ENCODE measurements at places on chromosomes 7 and 10.
A peak's percentile ranks its signal among the peaks of the same experiment; 100 is the strongest.

DNA sequence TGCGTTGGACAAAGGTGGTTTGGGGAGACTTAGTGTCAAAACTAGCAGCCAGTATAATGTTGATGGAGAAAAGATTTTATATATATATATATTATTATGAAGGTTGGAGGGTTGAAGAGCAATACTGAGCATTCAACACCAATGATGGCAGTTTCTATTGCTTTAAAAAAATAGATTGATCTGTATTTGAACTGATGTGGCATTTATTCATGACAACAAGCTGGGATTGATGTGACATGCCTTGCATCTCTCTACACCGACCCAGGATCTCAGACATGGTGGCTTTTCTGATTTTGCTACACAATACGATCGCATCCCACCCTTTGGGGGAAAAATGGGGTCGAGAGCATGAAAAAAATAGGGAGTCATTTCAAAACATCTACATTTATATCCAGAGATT is 175.4 kb downstream of the POU6F2 start:
- DNase-seq: no peak

GRCh38 chr10:52627279-52627678 is 145.3 kb downstream of the MBL2 start:
- DNase-seq: no peak

- no peak for DNase-seq
Measured at GRCh38 chr10:46536781-46537180, 19.7 kb downstream of the GPRIN2 start.

DNA sequence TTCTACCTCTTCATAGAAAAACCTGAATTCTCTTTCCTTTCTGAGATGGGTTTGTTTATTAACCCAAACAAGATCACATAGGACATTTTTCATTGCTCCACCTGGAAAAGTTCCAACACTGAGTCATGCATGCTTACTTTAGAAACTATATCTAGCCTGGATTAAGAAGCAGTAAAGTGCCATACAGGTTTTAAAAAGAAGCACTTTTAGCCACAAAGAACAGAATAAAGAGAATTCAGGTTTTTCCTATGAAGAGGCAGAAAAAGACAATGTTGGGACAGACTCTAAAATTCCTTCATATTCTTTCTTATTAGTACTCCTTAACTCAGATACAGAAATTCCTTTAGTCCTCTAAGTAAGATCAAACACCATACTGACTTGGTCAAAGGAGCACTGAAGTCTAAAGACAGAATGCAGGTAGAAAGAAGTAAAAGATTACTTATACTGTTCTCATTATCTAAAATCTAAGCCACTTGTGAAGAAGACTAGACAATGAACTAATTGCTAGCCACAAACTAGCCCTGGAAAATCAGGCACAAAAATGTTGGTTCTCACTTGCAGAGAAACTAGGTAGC is 241.3 kb downstream of the ANK3 start:
- DNase-seq: no peak

DNA sequence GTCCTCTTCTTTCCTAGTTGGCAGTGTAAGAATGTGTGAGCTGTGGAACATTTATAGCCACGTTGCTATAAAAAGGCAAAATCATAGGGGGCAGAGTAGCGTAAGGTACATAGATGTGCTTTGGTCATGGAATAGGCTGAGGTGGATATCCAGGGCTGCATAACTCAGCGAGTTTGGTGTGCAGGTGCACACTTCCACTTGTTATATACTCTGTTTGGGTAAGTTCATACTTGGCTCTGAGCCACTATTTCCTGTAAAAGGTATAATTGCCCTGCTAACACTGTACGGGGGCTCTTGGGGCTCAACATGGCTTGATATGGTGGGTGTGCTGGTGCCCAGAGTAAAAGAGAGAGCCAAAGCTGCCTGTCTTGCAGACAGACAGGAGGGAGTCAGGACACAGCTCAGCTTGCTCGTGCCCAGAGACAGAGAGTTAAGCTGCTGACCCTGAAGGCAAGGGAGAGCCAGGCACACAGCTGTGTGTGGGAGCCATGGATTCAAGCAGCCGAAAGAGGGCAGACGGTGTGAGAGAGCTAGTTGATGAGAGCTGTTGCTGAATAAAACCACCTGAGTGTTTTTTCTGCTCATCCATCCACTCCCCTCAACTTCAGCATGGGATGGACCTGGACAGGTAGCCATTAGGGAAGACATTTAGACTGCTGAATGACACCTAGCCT is 126.7 kb downstream of the DKK1 start:
- no peak for DNase-seq

GRCh38 chr10:73997461-73997786 is 492 bp upstream of the VCL start:
- peak; percentile 53 for DNase-seq

DNA sequence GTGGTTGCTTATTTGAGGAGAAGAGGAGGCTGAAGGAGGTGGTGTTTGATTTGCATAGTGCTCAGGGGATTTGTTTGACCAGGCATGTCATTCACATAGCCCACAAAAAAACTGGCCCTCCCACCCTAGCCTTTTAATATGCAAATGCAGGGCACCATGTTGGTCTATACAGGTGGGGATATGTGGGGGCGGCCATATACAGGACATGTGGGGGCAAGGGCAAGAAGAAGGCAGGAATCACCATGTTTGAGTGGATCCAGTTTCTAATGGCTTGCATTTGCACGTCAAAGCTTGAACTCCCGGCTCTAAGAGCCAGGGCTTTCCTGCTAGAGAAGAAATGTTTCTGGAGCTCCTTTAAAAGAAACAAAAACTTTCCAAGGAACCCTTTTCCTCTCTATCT is 541.0 kb downstream of the ZWINT start:
- DNase-seq: no peak

DNA sequence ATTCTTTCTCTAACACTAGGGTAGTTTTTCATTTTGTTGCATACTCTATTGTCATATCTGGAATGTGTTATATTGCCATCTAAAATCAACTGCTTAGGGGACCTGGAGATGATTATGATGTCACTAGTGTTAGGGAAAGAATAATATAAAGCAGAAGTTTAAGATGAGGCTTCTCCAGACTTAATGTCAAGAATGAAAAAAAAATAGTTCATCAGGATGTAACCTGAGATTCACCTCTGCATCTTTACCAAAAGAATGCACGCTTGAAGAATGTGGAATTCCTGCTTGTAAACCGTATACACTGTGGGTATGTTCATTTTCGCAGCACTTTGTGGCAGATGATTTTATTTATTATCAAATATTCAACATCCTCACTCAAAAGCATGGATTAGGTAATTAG is 184.6 kb downstream of the ST7 start:
- no peak for DNase-seq

DNA sequence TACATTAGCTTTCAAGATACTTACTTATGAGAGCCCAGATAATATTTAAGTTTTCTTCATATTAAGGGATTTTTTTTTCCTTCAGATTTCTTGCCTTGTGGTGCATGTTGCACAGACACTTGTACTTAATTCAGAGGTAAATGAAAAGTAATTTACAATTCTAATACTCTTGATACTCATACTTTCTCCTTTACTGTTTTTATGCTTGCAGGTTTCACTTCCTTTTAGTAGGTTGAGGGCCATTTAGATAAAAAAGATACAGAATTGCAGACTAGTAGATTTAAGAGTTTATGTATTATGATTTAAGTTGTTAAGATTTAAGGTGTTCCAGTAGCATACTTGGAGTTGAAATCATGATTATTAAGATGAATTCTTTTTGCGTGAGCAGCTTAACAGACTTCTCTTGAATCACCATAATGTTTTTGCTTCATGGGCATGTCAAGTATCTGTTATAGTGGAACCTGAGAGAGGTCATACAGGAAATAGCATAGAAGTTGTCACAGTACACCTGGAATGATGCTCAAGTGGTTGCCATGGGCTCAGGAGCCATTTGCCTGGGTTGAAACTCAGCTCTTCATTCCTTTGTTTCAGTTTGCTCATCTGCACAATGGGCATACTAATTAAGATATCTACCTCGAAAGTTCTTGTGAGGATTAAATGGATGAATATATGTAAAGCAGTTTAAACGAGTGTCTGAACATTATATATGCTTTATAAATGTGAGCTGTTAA is 174.8 kb upstream of the PRPS1L1 start:
- DNase-seq: no peak

DNA sequence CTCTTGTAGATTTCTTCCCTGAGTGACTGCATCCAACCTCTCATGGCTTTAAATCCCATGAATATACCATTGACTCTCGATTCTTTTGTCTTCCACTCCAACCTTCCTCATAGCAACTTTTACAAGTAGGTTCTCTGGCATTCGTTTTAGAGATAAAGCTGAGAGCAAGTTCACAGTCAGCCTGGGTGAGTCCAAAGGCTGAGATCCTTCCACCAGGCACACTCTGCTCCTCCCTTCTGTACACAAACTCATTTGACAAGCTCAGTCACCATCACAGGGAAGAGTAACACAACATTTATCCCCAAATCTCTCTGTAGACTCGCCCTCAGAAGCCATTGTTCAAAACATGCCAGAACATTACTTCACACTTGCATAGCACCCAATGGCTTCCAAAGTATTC is 10.9 kb downstream of the CTTNBP2 start:
- DNase-seq: no peak

GRCh38 chr10:95289003-95289920 is 1.5 kb downstream of the PDLIM1 start:
- DNase-seq: no peak

- DNase-seq: no peak
Measured at GRCh38 chr7:41882256-41882655, 179.4 kb upstream of the INHBA start.

DNA sequence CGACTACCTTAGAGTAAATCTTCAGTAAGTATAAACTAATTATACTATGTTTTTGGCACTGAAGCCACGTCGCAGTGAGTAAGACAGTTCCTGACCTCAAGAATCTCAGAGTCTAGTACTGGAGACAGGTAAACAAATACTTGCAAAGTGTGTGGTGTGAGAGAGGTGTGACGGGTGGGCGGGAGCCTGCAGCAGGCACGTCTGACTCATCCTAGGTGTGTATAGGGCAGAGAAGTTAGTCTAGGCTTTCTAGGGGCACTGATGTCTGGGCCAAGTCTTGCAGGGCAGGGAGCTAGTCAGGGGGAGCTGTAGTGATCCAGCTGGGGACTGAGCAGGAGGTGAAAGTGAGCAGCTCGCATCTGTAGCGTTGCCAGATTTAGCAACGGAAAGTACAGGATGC is 35.9 kb upstream of the SFTPD start:
- DNase-seq: no peak

DNA sequence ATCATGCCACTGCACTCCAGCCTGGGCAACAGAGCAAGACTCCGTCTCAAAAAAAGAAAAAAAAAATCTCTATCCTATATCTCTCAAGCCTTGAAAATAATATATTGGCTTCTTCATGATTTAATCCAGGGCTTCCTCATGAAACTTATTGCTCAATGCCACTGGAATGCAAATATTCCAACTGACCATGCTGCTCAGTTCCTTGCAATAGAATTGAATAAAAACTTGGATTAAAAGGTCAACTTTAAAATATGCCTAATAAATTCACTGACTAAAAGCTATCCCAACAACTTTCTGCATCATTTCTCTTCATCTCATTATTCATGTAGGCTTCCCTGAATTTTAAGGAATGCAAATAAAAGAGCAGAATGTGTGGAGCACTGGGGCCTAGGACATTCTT is 42.1 kb upstream of the NOBOX start:
- no peak for DNase-seq

DNA sequence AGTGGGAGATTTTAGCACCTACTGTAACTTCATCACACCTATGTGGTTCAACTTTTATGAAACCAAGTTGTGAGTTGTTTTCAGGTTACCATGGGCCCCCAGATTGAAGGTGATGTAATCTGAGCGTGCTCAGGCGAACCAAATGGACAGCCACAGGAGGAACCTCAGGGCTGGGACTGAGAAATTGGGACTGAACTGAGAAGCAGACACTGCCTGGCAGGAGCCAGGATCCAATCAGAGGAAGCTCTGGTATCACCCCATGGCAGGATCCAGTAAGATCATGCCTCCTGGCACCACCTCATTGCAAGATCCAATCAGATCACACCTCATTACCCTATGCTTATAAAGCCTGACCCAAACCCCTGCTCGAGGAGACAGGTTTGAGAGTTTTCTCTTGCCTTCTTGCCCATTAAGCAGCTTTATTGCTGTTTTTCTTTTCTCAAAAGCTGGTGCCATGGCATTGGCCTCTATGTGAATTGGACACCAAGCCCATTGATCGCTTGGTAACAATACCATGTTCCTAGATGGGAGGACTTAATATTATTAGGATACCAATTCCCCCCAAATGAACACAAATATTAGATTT is 43.2 kb upstream of the GDF10 start:
- no peak for DNase-seq

- no peak for DNase-seq
Measured at GRCh38 chr7:134527979-134528371, 608 bp downstream of the AKR1B10 start.

DNA sequence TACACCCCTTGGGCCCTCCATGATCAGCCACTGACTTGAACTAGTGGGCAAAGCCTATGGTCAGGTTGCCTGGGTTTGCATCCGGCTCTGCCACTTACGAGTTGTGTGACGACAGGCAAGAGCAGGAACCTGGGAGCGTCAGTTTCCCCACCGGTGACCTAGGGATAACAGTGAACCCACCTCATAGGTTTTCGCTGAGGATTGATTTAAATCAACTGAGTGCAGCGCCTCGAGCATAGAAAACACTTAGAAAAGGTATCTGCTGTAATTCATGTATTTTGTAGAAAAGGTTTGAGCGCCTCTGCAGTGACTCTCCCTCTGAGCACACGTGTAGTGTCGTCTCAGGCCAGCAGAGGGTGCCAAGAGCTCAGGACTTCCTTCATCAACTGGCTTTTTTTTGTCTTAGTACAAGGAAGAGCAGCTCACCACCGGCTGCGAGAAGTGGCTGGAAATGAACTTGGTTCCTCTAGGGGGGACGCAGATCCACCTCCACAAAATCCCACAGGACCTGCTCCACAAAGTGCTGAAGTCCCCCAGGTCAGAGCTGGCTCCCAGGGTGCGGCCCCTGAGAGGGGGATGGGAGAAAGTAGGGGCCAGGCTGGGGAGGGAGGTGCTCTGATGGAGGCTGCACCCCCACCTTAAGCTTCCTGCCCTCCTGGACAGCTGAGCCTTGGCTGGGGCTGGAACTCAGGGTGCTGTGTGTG is 27.7 kb downstream of the BTBD16 start:
- peak; percentile 64 for DNase-seq

GRCh38 chr10:34010891-34011290 is 676.4 kb upstream of the NRP1 start:
- no peak for DNase-seq

DNA sequence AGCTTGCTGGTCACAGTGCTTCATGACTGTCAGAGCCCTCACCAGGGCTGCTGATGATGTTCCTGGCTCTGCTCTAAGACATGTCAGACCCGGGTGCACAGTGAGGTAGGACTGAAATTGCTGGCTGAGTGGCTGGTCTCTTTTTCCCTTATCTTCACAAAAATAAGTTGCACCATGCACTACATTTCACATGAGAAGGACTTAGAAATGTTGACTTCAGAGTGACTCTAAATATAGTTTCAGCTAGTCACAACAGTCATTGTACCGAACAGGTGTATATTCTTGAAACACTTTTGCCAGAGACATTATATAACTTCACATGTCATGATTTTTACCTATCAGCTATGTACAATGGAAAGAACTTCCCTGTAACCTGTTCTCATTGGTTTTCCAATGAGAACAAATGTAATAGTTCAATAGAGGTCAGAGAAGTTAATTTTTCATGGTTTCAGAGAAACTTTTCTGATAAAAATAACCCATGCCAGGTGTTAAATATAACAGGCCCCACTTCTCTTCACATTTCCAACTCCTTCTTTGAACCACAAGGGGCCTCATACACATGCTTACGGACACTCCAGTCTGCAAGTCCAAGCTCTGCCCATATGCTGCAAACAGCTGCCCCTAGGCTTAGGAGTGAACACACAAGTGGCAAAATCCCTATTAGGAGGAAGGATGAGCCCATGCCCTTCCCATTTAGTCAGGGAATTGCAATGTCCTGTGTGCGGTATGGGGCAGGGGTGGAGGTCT is 115.6 kb downstream of the CDK6 start:
- DNase-seq: no peak
